ENCODE measurements at places on chromosomes 5 and 9.

DNA sequence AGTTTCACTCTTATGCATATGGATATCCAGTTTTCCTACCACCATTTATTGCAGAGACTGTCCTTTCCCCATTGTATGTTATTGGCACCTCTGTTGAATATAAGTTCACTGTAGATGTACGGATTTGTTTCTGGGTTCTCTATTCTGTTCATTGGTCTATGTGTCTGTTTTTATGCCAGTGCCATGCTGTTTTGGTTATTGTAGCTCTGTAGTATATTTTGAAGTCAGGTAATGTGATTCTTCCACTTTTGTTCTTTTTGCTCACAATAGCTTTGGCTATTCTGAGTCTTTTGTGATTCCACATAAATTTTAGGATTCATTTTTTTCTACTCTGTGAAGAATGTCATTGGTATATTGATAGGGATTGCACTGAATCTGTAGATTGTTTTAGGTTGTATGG lies 26.1 kb upstream of the CCNB1 start:
- no peak for DNase-seq

- DNase-seq: no peak
These were observed 122.8 kb downstream of the KCNIP1 start for GRCh38 chr5:170626507-170627150.

DNA sequence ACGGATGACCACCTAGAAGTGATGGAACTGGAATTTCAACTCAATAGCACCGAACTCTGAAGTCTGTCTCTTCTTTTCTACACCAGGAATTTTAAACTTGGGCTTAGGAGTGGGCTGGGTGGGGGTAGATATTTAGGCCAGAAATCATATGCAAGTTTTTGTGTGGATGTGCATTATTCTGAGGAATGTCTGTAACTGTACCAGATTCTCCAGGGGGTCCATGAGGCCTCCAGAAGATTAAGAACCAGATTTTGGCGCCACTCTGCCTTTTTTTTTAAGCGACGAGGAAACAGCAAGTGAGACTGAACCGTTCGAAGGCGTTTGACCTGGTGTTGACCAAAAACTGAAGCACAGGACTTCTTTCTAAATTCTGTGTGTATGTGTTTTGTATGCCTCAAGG lies 88.8 kb upstream of the TTC23L start:
- no peak for DNase-seq

GRCh38 chr9:108478431-108479332 lies 377.1 kb downstream of the ACTL7B start:
- DNase-seq: no peak
